Stimulated activated CD4-positive, alpha-beta T cell treated with anti-CD3 and anti-CD28 coated beads, TNF-alpha, amount 100 ng/mL, for 24 hours (primary cell): ENCODE measurements at places on chromosomes 4 and X.
A peak's percentile ranks its signal among the peaks of the same experiment; 100 is the strongest.

DNA sequence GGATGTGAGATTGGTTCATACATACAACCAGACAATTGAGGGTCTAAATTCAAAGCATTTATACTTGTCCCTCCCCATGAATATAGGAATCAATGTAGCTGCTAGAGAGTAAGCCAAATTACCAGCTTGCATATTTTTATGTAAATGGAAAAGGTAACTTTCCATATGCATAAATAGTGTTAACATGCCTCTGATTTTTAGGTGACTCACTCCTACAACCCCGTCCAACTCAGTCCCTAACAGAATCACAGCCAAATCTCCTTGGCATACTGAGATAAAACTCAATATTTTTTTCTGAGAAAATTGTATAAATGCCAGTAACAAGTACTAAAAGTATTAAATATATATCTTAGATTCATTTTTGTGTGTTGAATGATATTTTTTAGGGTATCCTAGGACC lies 67.2 kb downstream of the INPP4B start:
- no peak for DNase-seq

GRCh38 chrX:77160301-77160700 lies 286.9 kb upstream of the FGF16 start:
- DNase-seq, result no peak

DNA sequence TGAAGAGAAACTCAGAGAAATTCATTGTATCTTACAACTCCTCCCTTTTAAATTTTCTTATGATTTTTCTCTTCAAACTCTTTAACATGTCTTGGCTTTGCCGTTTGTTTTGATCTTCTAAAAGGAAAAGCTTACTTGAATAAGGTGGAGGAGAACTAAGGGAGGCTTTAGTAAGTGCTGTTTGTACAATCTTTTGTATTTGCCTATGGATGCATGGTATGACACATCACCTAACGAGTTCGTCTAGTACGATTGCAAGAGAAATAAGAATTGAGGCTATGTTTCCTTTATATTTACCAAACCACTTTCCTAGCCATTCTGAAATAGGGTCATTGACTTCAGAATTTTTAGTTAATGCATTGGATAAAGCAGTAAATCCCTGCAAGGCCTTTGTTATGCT lies 8.4 kb upstream of the BST1 start:
- DNase-seq, result no peak

DNA sequence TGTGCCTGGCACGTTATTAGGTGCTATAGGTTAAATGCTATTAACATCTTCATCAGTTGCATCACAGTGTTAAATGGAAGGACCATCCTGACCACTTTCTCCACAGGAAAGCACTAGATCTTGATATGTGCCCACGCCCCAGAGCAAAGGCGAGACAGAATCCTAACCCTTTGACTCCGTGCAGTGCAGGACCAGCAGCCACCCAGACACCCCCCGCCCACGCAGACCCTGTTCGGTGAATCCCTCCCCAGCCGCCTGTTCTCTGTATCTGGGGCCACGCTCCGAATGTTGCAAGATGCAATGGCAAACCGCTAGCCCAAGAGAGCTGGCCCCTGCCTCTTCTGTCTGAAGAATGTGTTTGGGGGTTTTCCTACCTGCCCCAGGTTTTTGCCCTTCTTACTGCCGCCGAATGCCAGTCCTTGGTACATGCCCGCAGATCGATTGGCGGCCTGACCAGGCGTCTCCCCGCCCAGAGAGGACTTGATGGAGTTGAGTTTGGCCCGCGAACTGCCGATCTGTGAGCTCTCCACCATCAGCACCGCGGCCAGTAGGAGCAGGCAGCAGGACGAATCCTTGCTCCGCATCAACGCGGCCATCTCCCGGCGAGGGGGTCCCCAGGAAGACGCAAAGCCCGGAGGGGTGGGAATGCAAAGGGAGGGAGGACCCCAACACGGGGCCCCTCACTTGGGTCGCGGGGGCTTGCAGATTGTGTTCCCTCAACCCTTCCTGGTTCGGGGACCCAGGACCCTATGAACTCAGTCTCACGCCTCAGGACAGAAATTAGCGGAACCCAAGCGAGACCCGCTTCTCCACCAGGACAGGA lies 906 bp downstream of the DKK2 start:
- DNase-seq, result no peak

- no peak for DNase-seq
Measured at GRCh38 chr4:121688261-121688660, 8.5 kb downstream of the ANXA5 start.

DNA sequence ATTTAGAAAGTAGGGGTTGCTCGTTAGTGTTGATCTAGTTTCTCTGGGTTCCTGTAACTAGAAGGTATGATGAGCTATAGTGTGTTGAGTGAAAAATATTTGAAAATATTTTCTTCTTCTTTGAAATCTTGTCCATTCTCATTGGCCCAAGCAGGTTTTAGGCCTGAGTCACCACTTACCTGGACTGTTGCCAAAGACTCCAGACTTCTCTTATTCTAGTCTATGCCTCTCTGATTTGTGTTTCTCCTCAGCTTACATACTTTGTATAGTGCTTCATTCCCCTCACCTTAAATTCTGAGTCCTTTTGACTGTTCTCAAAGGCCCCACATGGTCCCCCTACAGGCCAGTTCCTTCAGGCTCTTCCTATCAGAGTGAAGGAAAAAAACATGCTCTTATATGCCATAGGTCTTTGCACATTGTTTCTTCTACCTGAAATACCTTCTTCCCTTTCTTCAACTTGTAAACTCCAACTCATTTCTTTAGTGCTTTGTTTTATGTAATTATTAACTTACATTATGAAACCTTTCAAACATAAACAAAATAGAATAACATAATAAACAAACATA lies 258.2 kb downstream of the PPP1R2C start:
- no peak for DNase-seq

- no peak for DNase-seq
Measured at GRCh38 chrX:105706041-105706440, 116.3 kb upstream of the NRK start.

DNA sequence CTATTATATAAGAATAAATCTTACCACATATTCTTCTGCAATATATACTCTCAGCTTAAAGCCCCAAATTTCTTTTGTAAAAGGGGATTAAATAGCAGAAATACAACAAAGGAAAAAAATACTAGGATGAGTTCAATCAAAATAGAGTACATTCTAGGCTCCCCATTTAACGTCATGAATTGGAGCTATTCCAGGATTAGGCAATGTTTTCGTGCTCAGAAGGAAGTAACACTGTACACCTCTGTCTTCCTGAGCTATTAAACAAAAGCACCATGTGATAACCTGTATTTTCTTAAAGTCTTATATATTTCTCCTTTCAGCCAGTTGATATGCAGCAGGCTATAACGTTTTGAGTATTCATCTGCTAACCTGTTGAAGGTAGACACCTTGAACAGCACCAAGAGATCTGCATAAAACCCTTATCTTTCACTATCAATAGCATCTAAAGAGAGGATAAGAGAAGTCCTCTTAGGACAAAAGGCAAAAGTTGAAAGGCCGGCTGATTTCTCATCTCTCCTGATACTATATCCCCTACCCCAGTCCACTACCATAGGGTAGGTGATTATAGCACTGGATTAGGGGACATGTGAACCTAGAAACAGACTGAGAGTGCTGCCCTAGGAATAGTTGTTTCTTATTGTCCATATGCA lies 31.5 kb downstream of the TEC start:
- no peak for DNase-seq

DNA sequence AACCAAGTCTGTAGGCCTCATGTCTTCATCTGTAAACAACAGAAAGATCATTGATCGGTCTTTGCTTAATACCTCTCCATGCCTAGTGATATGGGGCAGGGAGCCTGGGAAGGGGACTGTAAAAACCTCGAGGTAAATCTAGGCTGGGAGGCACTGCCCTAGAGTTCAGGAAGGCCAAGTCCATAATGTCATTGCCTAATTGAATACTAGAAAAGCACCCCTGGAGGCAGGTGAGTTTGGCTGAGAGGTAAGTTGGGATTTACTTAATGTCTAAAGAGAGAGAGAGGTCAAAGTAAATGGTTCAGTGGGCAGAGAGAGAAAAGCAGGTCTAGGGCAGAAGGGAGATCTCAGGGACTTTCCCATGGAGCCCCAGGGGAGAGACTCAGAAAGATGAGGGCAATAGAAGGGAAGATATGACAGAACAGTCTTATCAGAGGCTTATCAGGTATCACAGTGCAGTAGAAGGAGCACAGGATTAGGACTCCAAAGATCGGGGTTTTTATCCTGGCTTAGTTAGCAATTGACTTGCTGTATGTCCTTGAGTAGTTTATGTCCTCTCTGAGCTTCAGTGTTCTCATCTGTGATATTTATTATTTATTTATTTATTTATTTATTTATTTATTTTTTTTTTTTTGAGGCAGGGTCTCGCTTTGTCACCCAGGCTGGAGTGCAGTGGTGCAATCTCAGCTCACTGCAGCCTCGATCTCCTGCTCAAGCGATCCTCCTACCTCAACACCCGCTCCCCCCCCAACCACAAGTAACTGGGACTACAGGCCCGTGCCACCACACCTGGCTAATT lies 85.2 kb downstream of the SLC16A2 start:
- no peak for DNase-seq

DNA sequence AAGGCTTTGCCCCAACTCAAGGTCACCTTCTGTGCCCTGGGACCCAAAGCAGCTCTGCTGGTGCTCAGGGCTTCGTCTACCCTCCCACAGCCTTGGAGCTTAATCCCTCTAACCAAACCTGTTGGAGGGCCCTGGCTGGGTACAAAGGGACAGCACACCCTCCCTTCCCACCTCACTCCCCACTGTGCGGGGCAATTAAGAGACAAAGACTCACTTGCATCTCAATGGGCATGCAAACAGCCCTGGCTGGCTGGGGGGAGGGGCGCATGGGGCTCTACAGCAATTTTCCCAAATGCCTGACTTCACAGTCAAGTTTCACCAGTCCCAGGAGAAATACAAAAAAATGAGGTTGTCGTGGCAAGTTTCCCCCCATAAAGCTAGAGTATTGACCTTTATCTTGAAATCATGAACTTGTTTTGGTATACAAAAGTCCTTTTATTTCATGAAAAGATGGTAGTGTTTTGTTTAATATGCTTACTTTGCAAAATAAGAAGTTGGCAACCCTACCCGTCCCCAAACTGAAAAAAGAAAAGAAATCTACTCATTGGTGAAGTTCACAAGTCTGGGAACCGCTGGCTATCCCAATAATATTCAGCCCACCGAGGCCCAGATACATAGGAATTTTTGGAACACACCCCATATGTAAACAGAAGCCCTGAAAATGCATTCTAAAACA lies 4.1 kb upstream of the CD99L2 start:
- no peak for DNase-seq

DNA sequence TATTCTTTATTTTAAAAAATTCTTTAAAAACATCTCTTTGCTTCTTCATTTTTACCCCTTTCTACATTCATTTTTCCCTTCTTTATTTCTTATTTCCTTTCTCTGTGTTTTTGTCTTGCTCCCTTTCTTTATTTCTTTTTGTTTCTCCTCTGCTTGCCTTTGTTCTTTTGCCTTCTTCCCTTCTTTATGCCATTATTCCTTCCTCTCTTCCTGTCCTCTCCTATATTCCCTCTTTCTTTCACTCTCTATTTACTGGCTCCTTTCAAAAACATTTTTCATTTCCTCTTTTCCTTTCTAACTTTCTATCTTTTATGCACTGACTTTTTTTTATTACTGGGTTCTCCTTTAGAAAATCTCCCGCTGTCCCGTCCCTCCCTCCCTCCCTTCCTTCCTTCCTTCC lies 102.2 kb downstream of the RBMX2 start:
- DNase-seq, result no peak

- DNase-seq, result no peak
Measured at GRCh38 chrX:112613686-112614085, 66.1 kb downstream of the LHFPL1 start.

DNA sequence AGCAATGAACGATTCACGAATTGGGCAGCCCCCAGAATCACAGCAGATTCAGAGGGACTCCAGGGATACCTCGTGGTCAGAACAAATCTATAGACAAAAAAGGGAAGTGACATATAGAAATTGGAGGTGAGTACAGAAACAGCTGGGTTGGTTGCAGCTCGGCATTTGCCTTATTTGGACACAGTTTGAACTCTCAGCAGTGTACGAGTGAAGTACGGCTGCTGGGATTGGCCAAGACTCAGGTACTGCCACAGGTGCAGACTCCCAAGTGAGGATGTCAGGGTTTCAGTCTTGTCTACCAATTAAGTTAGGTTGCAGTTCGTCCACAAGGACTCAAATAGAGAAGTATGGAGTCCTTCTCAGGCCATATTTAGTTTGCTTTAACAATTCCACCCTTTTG lies 28.2 kb downstream of the HTT-AS start:
- no peak for DNase-seq

- no peak for DNase-seq
Measured at GRCh38 chrX:103063191-103063845, 653 bp downstream of the BEX1 start.

DNA sequence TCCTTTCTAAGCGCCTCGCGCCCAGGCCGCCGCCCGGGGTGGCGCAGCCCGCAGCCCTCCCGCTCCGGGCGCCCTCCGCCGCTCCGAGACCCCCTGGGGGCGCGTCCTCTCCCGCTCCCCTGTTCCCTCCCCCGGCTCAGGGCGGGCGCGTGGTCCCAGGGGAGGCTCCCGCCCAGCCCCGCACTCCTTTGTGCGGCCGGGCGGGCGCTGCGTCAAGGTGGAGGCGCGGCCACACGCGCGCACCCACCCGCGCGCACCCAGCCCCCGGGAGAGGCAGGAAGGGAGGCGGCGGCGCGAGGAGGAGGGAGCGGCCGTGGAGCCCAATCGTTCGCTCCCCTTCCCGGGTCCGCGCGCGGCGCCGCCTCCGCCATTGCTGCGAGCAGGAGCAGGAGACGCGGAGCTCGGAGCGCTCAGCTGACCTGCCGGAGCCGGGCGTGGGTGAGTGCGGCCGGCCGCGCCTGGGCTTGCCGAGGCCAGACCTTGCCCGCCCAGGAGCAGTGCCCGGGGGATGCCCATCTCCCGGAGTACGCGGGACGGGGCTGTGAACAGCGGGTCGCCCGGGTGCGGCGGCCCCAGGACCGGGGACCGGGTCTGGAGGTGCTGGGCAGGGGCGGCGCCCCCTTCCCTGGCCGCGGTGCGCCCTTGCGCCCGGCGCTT lies at the start of gene NSG1:
NSG1 (plus strand) TSS at position 367 of the 657 bp plus-strand sequence. CDS start 528 bp downstream, outside the sequence.
- peak; percentile 33 for DNase-seq
